ENCODE measurements at places on chromosomes 3 and 15.

DNA sequence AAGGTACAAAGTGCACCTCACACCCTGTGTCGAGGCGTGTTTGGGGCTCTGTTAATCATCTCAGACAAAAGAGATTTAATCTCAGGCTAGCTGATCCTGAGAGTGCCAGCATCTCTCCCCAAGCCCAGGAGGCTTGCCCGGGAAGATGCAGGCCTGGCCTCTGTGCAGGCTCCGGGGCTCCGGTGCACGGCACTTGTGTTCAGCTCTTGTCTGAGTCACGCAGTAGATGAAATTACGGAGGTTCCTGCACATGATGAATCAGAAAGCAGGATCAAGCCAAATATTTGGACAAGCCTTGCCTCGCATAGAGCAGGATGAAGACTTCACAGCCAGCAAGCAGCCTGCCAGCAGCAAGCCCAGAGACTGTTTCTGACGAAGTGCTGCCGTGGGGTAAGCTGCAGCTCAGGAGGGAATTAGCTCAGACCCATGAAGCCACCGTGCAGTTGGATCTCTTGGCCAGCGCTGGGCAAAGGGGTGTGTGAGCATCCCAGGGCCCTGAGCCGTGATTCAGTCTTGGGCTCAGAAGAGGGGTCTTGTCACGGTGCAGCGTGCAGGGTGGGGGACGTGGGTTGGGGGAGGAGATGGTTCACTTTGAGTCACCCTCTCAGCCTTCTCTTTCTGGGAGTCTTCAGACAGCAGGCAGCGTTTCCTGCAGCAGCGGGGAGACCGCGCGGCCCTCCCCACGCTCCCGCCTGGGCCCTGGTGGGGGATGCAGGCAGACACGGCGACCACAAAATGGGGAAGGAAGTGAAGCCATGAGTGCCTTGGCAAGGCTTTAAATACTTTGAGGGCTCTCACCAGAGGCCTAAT, 89.2 kb upstream of the MEF2A start:
- peak; percentile 63 for DNase-seq

DNA sequence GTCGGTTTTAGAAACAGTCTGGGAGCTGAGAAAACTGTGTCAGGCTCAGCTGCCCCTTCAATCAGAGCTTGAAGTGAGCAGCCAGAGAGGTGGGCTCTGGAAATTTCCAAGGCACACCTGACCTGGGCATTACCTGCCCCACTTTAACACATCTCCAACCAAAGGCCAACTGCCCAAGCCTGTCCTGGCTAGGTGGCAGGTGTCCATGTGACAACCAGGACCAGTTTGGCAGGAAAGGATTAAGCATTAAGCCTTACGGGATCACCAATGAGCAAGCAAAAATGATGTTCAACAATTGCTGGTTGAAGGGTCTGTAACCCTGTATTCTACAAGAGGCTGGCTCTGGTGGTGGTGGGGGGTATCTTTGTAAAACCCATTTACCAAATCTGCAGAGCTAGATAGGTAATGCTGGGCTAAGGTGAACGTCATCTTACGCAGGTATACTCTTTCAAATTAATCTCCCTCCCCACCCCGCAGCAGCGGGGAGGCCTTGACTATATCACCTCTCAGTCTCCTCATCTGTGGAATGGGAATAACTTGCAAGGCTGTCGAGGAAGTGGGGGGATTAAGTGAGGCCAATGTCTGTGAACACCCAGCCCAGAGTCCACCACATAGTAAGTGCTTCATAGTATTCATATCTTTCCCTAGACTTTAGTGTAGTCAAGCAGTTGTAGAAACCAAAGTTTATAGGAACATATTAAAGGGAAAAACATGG, 183.2 kb downstream of the MEGF11 start:
- no peak for DNase-seq

- no peak for DNase-seq
These were observed 241.2 kb downstream of the PDZRN3 start for GRCh38 chr3:73383470-73384049.

GRCh38 chr3:187994221-187995042, 159.5 kb upstream of the LPP start:
- DNase-seq = peak; percentile 80

Measured in thymus (tissue), 14 donors.